ENCODE measurements at places on chromosomes 11 and 22. TPM values are rescaled to one million over a fixed set of nuclear protein-coding genes. Genes with fewer than 3 reads are reported as not detected.

Gene AHNAK
- polyA plus RNA-seq, result 240 TPM

Gene BARX2
- 0.68 TPM for polyA plus RNA-seq

Gene SYCE3
- not detected for polyA plus RNA-seq

Gene CEP126
- 3.1 TPM for polyA plus RNA-seq

Gene VPREB1
- 0.19 TPM for polyA plus RNA-seq

Gene WNT11
- polyA plus RNA-seq, result 16.6 TPM

Gene NF2
- polyA plus RNA-seq, result 18.0 TPM

Gene MUC5AC
- polyA plus RNA-seq, result not detected

Gene GAB4
- not detected for polyA plus RNA-seq

Gene SLC25A17
- polyA plus RNA-seq, result 20.9 TPM

Gene C11orf16
- polyA plus RNA-seq, result not detected

Gene MIOX
- polyA plus RNA-seq, result 0.15 TPM

Gene PITPNM1
- polyA plus RNA-seq, result 6.3 TPM

Gene MMP7
- polyA plus RNA-seq, result not detected

Gene TSPAN4
- 44.0 TPM for polyA plus RNA-seq

Gene MYRF
- 0.94 TPM for polyA plus RNA-seq

Gene AQP11
- polyA plus RNA-seq, result 1.6 TPM

Gene FXYD2
- polyA plus RNA-seq, result 1.5 TPM

Gene KRTAP5-7
- polyA plus RNA-seq, result not detected

Gene TTC28
- polyA plus RNA-seq, result 24.9 TPM

Gene LRRC55
- 1.4 TPM for polyA plus RNA-seq

Gene ALX4
- polyA plus RNA-seq, result 2.4 TPM

Gene CCDC73
- 0.05 TPM for polyA plus RNA-seq

Gene PAMR1
- 12.1 TPM for polyA plus RNA-seq

Gene E2F8
- 22.4 TPM for polyA plus RNA-seq

Gene TSG101
- 101 TPM for polyA plus RNA-seq

Gene ROBO4
- 23.0 TPM for polyA plus RNA-seq

Gene RAB39A
- 0.44 TPM for polyA plus RNA-seq
